KBM-7 (cell line): ENCODE measurements at places on chromosomes 6 and 20.

DNA sequence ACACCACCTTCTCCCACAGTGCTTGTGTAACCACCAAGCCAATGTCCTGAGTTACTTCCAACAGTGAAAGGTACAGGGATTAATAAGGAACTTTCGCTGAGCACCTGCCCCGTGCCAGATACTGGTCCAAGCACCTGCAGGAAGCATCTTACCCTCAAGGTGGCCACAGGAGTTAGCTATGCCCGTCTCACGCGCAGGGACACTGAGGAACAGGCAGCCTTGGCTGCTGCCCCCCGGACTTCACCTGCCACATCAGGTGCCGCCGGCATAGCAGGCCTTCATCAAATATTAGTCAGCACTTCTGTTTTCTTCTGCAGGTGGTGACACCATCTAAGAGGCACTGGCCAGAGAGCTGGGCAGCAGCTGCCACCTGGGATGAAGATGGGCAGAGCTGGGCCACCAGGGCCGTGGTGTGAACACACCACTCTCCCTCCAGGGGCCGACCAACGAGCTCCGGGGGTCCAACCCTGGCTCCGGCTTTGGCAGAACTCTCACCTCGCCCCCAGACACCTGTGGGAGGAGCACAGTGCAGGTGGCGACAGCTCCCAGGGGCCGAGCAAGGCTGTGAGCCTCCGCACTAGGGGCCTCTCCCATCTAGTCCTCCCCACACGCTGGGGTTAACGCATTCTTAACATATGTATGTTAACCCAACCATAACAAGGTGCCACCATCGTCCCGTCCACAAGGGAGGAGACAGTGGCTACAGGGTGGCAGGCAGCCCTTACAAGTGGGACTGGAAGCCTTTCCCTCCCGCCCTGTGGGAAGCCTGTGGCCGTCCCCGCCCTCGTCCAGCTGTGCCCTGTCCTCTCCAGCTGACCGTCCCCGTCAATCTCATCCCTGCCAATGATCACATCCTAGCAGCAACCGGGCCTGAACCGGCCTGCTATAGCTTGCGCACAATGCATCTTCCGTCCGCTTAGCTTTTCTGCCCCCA is 2.9 kb upstream of the PPDPF start:
- no peak for DNase-seq

DNA sequence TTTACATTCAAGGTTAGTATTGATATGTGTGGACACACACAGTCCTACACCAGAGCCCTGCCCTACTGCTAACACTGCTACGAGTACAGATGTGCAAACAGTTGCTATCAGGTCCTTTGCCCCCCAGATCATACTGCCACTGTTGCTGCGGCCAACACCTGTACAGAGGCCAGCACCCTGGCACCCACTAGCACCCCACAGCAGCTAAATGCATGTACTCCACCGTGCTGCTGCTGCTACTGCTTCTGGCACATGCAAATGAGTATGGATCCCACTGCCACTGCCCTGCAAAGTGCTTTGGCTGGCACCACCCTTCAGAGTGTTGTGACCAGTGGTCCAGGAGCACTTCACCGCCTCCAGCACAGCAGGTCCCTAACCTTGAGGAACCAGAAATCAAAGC is 621.9 kb downstream of the GRIK2 start:
- DNase-seq, result no peak

GRCh38 chr20:5100684-5101347 is 18.9 kb downstream of the PCNA start:
- peak; percentile 59 for DNase-seq

DNA sequence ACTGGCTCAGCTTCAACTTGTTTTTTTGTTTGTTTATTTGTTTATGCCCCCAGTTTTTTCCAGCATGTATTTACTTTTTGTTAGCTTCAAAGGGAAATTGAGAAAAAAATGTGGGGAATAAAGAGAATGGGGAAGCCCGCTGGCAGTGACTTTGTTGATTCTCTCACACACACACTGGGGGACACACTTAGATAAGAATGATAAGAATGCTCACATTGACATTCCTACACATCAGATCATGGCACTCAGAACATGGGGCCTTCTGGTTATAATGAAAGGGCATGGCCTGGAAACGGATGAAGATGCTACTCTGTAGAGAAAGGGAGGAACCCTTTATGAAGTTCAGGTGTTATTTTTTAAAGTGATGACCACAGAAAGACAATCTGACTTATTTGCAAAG is 15.6 kb upstream of the DAAM2 start:
- no peak for DNase-seq

DNA sequence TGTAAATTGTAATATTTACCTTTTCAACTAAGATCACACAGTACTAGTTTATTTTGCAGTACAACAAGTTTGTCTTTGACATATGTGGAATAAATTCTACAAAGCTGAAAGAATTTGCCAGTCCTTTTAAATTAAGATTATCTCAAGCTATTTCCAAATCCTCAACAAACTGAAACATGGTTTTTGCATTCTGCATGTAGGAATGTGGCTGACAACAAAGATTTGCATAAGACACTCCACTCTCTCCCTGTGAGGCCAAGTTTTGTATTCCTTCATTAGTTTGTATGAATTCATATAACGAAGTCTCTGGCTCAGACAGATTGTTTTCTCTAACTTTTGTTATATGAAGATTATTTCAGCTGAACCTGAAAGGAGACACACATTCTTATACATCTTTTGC is 124.1 kb upstream of the THEMIS start:
- no peak for DNase-seq

GRCh38 chr20:60271597-60271996 is 313.4 kb downstream of the CDH26 start:
- no peak for DNase-seq

DNA sequence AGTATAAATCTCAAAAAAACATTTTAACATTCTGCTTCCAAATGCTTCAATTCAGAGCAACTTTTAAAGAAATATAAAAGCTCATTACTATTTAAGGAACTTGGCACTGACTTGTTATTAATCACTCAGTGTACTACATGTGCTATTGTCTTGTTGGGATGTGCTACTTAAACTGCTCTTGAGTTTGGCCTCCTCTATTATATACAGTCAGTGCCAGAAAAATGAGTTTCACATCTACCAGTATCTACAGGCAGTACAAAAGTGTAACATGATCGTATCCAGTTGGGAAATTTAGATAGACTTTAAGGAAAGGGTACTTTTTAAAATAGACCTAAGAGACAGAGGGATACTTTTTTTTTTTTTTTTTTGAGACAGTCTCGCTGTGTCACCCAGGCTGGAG is 627.3 kb upstream of the SLC35B3 start:
- DNase-seq, result no peak

DNA sequence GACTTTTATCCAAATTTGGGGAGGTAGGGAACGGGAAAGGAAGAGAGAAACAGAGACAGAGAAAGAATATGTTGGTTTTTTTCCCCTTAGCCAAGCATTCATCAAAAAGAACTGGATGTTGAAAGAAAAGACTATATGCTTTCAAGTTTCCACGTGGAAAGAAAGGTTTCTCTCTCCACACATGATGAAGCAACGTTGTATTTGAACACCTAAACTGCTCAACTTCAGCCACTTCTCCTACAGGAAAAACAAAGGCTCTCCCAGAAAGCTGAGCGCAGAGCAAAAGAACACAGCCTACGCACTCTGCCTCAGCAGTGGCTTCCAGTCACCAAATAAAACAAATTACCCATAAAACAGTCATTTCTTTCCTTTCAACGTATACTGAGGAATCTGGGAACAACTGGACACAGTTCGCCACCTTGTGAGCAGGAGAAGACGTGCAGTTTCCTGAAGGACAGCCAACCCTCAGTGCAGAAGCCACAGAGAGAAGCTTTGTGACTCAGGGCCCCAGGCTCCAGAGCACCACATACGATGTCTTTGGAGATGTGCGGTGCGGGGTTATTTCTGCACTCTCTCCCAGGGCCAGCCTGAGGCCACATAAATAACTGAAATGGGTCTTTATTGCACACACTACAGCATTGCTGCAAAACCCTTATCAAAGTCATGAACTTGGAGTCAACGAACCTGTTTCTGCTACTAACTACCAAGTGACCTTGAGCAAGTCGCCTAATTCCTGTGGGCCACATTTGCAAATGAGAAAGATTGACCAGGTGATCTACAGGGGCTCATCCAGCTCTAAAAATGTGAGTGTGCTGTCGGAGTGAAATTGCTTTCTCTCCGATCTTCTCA is 10.1 kb downstream of the IL17F start:
- peak; percentile 49 for DNase-seq

- no peak for DNase-seq
These were observed 296.3 kb downstream of the CDKAL1 start for GRCh38 chr6:20830576-20830975.

- DNase-seq, result no peak
These were observed 52.6 kb upstream of the SLC22A1 start for GRCh38 chr6:160069050-160069454.

DNA sequence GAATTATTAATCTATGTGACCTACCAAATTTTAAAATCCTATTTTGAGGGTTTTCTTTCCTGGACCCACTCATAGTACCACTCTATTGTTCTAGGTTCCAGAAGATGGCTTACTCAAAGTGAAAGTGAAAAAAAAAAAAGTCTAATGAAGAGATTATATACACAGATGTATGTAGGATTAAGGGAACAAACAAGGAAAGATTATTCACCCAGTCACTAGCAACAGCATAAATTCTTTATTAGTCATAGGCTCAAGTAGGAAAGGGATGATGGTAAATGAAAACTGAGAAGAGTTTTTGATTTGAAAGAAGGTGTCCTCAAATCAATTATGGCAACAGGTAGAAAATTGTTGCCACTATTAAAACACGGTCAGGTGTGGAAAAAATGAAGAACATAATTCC is 923.7 kb downstream of the TBC1D32 start:
- DNase-seq, result no peak

DNA sequence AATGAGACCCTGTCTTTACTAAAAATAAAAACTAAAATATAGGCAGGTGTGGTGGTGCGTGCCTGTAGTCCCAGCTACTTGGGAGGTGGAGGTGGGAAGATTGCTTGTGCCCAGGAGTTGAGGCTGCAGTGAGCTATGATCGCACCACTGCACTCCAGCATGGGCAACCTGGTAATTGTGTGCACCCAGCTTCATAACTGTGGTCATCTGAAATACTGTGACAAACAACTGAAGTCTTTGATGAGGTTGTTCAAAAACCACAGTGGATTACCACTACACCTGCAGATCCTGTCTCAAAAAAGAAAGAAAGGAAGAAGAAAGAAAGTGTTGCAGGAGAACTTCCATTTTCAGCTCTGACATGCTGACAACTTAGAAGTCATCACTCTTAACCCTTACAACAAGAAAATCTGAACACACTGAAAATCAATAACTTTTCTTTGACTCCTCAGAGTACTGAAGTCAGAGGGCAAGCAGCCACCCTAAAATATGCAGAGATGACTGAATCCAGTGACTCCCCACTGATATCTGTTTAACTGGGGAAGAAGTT is 13.8 kb upstream of the ZBP1 start:
- no peak for DNase-seq

DNA sequence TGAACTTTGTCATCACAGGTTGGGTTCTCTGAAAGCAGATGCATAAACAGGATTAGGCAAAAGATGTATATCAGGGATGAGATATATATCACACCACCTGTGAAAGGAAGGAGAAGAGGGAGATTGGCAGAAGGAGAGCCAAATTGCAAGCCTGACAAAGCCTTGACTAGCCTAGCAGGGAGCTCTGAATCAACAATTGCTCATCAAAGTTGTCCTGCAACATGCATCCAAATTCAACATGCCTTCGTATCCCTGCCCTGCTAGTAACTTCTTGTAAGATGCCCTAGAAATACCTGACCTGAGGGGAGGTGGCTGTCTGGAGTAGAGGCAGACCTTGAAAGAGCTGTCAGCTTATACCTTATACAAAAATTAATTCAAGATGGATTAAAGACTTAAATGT is 207.1 kb upstream of the HTR1E start:
- DNase-seq, result no peak

GRCh38 chr20:58044931-58045555 is 183.4 kb downstream of the ANKRD60 start:
- no peak for DNase-seq

DNA sequence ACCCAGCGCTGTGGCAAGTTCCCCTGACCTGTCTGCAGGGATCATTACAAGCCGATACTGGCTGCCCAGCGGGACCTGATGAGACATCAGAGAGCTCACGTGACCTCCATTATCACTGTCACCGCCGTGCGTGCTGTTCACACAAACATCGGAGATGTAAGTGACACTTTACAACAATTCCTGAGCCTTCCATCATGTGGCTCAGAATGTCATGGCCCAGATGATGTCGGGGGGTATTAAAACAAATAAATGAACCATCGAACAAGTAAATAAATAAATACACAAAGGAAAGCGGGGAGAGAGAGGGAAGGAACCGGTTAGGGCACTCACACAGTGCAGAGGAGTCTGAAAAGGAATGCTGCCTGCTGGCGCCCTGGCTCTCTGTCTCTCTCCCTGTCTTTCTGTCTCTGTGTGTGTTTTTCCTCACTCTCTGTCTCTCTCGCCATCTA is 195.1 kb downstream of the BMP7 start:
- no peak for DNase-seq

- DNase-seq, result no peak
These were observed 4.9 kb downstream of the MAPK13 start for GRCh38 chr6:36135053-36135731.
